Urinary bladder (tissue), 4 donors: ENCODE measurements at places on chromosomes 3 and 15. TPM values are rescaled to one million over a fixed set of nuclear protein-coding genes. Genes with fewer than 3 reads are reported as not detected.

- no peak for DNase-seq
Measured at GRCh38 chr15:41567261-41567660, 8.2 kb downstream of the TYRO3 start.

GRCh38 chr3:124535306-124535705 lies 194.9 kb upstream of the UMPS start:
- DNase-seq, result no peak

DNA sequence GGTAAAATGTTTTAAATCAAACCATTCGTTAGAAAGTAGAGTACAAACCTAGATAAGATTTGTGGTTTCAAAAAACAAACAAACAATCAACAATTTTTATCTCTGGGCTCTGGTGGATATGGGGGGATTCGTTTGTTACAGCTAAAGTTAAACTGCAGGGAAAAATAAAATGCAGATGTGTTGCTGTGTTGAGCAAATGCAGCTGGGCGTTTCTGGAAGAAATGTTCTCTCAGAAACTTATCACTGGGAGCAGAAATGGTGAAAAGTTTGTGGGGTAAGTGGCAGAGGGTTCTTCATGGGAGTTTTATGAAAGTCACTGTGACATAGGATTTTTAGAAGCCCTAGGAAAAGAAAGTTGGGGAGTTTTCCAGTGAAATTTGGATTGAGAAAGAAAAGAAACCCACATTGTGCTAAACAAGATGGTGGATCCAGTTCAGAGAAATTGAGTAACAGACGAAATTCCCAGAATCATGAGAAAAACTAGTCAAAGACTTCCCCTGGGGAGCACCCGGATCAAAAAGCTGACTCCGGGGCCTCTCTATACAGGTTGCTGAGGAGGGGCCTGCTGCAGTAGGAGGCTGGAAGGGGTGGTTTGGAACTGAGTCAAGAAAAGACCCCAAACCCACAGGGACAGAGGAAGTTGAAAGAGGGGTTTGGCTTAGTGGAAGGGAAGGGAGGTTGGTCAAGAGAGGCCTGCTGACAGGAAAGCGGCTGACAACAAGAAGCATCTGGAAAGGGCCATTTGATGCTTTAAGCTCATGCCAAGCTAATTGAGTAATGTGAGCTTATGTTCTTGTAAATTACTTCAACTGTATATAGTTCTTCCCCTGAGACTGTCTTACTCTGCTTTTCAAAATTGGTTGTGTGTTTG lies 108.7 kb downstream of the RARB start:
- no peak for DNase-seq

DNA sequence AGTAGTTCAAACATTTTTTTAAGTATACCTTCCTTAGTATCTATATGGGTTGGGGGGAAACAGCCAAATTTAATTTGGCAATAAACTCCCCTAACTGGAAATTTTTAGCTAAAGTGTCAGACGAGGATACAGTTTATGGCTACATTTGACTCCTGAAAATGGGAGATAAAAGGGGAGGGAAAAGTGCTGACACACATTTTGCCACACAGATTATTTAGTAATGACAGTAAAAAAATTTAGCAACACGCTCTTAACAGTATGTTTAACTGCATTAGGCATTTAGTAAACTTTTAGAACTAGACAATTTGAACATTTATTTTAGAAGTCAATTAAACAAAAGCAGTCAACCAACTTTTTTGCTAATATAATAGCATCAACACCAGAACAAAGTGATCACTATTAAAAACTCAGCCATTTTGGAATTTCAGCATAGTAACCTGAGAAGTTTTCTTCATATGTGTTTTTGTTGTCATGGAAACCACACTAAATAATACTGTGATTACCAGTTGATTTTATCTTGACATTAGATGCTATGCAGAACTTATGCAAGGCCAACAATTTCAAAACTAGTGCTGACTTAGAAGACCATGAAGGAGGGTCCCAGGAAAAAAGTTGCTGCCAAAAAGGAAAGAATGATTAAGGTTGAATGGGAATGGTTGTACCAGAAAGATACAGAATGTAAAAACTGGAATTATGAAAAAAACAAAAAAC lies 47.0 kb upstream of the TFG start:
- DNase-seq, result no peak

DNA sequence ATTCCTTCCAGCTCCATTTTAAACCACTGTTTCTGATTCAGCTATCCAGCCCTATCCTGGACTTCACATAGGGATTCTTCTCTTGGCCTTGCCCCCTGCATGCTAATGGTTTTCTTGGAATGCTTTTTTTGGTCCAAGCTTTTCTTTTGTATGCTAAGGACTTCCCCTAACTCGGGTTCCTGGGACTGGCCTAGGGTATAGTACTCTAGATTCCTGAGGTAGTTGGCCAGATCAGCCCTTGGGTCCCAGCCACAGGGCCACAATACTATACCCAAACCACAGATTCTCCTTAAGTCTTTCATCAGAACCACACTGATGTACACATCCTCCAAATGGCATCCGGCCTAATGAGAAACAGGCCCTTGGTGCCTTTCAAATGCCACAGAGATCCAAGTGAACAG lies 2.8 kb downstream of the FYCO1 start:
- DNase-seq, result no peak

DNA sequence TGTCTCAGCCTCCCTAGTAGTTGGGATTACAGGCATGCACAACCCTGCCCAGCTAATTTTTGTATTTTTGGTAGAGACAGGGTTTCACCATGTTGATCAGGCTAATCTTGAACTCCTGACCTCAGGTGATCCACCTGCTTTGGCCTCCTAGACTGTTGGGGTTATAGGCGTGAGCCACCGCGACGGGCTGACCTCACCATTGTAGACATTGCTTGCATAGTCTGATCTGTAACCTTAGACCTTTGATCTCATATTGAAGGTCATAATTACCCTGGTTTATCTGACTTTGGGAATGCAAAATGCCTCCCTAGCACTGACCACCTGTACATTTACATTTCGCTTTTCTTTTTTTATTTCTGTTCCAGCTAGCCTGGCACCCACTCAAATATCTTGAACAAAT lies 31.2 kb downstream of the ADGRG7 start:
- DNase-seq, result no peak

DNA sequence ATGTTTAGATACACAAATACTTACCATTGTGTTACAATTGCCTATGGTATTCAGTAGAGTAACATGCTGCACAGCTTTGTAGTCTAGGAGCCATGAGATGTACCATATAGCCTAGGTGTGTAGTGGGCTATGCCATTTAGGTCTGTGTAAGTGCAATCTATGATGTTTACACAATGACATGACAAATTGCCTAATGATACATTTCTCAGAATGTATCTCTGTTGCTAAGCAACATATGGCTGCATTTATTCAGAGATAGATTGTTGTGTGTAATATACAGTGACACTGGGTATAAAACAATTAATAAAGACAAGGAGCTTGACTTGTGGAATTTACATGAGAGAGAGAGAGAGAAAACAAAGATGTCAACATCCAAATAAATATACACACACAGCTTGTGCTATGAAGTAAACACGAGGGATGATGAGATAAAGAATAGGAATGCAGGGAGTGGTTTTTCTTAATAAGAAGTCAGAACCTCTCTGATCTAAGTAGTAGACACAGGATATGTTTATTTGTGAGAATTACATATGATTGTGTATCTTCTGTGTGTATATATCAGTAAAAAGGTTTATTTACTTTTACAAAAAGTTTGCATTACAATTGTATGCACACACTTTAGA lies 110.0 kb downstream of the KCNAB1 start:
- DNase-seq, result no peak

DNA sequence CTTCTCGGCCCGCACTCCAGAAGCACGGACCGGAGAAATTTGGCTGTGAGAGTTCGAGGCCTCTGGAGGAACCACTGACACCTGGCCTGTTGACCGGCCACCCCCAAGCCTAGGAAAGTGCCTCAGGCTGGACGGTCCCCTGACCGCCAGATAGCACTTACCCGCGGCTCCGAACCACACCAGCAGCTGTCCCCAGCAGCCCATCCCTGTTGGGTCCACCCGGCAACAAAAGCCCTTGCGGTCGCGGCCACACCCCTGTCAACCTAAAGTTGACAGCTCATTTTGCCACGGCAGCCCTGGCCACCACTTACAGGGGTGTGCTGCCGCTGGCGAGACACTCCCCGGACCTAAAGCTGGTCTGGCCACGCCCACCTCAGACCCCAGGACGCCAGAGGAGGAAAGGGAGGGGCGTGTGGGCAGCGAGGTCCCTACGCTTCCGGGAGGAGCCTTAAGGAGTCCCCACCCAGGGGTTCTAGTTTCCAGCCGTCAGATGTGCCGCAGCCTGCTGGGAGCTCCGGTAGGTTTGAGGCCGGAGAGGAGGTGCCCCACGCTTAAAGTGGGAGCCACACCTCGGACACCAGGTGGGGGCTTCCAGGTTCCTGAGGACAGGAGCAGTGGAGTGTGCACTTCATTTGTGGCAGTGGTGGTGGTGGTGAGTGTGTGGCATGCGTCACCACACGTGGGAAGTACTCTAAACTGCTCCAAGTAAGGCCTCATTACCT lies at the start of gene LTK:
Gene LTK (minus strand): TSS at position 322 of the 722 bp plus-strand sequence. CDS start 118 bp downstream, at position 204.
- DNase-seq, result no peak

DNA sequence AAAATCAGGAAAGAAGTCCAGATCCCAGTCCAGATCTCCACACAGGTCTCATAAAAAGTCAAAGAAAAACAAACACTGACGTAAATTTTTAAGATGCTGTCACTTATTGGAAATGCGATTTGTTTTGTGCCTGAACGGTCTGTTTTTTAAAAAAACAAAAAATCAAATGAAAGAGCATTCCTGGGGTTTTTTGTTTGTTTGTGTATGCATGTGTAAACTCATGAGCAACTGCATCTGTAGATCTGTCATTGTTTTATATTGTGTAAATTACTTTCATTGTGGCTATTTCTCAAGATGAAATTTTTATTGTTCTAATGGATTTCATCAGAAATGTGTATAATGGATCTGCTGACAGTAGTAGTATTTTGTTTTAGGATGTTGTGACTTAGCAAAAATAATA lies 55.0 kb downstream of the U2SURP start:
- no peak for DNase-seq

DNA sequence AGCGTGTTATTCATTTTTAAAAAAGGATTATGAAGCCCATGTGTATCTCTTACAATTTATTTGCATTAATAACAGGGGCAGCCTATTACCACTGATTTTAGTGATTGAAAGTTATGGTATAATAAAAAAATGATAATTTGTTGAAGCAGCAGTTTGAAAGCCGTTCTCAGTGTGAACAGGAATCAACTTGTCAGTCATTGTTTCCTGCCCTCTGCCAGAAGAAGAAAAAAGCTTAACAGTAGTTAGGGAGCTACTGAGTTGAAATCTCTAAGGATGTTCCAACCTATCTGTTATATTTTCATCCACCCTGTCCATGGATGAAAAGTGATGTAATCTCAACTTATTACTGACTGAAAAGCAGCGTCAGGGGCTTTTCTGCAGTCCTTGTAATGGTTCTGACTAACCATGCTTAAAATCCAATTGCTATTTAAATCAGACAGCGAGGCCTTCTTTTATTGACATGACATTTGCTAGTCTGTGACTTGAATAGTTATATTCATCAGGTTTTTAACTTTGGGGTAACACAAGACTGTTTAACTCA lies 486.7 kb downstream of the ROBO2 start:
- no peak for DNase-seq

DNA sequence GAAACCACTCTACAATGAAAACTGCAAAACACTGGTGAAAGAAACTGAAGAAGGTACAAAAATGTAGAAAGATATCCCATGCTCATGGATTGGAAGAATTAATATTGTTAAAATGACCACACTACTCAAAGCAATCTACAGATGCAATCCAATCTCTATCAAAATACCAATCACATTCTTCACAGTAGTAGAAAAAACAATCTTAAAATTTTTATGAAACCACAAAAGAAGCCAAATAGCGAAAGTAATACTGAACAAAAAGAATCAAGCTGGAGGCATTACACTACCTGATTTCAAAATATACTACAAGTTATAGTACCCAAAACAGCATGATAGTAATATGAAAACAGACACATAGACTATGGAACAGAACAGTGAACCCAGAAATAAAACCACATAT lies 36.9 kb downstream of the TXNRD3 start:
- DNase-seq, result no peak

- DNase-seq, result no peak
Measured at GRCh38 chr3:53068176-53068575, 22.3 kb upstream of the SFMBT1 start.

DNA sequence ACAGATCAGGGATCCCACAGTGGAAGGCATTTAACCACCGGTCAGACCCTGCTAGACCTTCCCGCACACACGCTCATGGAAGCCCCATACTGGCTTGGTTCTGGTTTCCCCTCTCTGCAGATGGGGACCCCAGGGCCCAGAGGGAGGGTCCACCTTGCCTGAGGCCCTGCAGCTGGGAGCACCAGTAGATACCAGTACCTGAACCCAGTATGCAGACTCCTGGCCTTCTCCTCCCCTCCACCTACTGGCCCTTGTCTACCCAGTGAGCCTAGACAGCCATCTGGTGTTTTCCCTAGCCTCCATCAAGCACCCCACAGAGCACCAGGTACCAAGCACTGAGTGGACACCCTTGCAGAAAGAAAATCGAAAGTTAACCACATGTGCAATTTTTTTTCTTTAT lies 65.1 kb downstream of the MEGF11 start:
- DNase-seq, result no peak

DNA sequence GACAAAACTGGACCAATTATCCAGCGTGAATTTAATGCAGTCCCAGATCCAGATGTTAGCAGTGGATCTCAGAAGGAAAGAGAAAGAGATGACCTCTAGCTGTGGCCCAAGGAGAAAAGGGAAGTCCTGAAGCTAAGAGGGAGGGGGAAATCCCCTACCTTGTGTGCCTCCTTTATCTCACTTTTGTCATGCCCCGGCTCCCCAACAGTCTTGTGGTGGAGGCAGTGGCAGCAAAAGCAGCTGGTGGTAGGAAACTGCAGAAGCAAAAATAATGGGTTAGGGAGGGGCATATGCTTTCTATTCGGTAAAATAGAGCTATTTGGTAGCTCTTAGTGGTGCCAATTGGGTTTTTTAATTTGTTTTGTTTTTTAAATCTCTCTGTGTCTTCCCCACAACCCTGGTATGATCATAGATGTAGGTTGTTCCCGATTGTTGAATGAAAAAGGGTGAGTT lies 56.5 kb downstream of the MCTP2 start:
- DNase-seq, result no peak

- no peak for DNase-seq
Measured at GRCh38 chr3:37377670-37378069, 203.3 kb upstream of the LRRFIP2 start.

DNA sequence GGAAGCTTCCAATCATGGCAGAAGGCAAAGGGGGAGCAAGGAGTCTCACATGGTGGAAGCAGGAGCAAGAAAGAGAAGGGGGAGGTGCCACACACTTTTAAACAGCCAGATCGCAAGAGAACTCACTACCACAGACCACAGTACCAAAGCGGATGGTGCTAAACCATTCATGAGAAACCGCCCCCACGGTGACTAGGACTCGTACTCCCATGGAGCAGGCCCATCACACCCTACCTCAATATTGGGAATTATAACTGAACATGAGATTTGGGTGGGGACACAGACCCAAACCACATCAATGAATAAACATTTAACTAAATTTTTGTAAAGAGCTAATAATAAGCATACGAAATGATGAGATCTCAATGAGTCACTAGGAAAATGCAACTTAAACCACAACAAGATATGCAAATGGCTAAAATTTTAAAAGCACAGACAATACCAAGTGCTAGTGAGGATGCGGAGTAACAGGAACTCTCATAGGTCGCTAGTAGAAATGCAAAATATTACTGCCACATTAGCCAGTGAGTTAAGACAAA lies 10.0 kb downstream of the MRPS25 start:
- no peak for DNase-seq

Gene TUSC7
- polyA plus RNA-seq, result not detected

Gene RTP3
- polyA plus RNA-seq, result not detected

Gene ARID3B
- polyA plus RNA-seq, result 3.0 TPM

Gene NEK4
- polyA plus RNA-seq, result 11.5 TPM

Gene SOX14
- not detected for polyA plus RNA-seq

Gene SH3GL3
- 2.9 TPM for polyA plus RNA-seq
